CD4-positive, alpha-beta T cell treated with Interleukin-1 beta for 1 hour (primary cell): ENCODE measurements at places on chromosomes 11 and 22.

DNA sequence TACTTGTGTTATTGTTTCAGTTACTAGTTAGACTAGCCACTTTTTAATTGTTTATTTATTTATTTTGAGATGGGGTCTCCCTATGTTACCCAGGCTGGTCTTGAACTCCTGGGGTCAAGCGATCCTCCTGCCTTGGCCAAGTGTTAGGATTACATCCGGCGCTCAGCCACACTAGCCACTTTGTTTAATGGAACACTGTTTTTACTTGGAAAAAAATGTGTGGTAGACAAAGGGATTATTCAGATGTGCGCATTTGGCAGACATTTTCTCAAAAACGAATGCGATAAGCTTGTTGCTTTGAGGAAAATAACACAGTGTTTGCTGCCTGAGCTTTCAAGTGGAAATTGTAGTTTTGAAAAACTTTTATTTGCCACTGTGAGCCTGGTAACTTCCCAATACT is 51.0 kb downstream of the CTNND1 start:
- no peak for DNase-seq

GRCh38 chr11:83628622-83629355 is 342.6 kb upstream of the CCDC90B start:
- no peak for DNase-seq

DNA sequence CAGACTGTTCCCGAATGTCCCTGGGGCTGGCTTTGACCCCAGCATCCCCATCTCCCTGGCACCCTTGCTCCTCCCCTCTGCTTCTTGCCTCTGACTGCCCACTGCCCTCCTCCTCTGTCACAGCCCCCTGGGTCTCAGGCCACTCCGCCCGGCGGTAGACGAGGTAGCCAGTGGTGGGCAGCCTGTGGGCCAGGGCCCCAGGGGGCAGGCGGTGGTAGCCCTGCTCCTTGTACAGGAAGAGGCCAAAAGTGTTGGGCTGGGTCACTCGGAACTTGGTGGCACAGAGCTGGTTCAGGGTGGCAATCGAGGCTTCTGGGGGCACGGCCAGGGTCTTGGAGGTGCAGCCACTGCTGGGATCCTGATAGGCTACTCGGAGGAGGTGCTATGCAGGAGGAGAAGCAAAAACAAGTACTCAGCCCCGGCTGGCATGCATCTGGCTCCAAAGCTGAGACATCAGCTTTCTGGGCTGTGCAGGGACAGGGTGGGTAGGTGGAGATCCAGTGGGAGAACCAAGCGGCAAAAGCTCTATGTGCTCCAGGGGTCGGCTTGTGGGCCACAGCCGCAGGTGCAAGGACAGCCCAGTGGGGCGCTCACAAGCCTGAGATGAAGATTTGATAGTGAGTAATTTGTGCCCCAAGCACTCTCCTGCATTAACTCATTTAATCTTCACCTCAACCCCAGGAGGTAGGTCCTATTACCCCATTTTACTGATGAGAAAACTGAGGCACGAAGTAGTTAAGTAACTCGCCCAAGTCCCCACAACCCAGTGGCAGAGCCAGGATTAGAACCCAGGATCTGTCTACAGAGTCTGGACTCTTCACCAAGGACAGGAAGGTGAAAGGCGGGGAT is 3.6 kb downstream of the RIN1 start:
- DNase-seq: no peak

DNA sequence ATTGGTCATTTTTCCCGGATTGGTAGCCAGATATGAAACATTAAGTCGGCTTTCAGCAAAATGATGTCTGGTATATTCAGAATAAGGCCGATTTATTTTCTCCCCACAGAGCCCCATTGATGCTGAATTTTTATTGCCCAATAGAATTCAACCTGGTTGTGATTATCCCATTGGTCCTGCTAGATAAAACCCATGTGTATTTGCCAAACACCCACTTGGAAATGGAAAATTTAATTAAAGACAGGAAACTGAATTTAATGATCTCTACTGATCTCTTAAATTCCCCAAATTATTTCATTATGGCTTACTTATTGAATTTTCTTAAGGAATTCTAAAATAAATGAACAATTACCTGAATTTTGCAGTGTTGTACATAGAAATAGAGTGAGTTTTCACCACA is 609.8 kb downstream of the NTM start:
- no peak for DNase-seq

- no peak for DNase-seq
Measured at GRCh38 chr11:95592471-95592870, 197.1 kb downstream of the FAM76B start.
